ENCODE measurements at places on chromosomes 7 and 10. TPM values are rescaled to one million over a fixed set of nuclear protein-coding genes. Genes with fewer than 3 reads are reported as not detected.

Gene DPYSL4
- 0.84 TPM for total RNA-seq

Gene ERCC6
- total RNA-seq: 13.3 TPM

Gene NPTX2
- total RNA-seq: 2.1 TPM

Gene ATG9B
- not detected for total RNA-seq

Gene GNGT1
- not detected for total RNA-seq

Gene RNF148
- not detected for total RNA-seq

Gene PDZD7
- not detected for total RNA-seq

Gene STAG3
- total RNA-seq: 0.25 TPM

Gene POR
- 48.8 TPM for total RNA-seq

Gene UPK3BL2
- 1.7 TPM for total RNA-seq

Gene NRCAM
- 0.25 TPM for total RNA-seq

Gene USP6NL
- total RNA-seq: 2.9 TPM

Gene GNA12
- 14.6 TPM for total RNA-seq

Gene HMX3
- total RNA-seq: not detected

Gene NPC1L1
- not detected for total RNA-seq

Gene STOX1
- total RNA-seq: 0.57 TPM

Gene EBLN1
- total RNA-seq: not detected

Gene IL6
- 0.99 TPM for total RNA-seq

Gene PANK1
- total RNA-seq: 12.9 TPM

Gene FAM25C
- not detected for total RNA-seq

Gene POLR2J
- total RNA-seq: 101 TPM

Gene CYP26C1
- total RNA-seq: not detected

Gene KAZALD1
- 5.3 TPM for total RNA-seq
